Epithelial cell of proximal tubule (primary cell): ENCODE measurements at places on chromosomes 1 and 21. TPM values are rescaled to one million over a fixed set of nuclear protein-coding genes. Genes with fewer than 3 reads are reported as not detected.

GRCh38 chr1:198798923-198799386 lies 160.1 kb downstream of the PTPRC start:
- no peak for DNase-seq

C1orf94 gene
- total RNA-seq, result not detected in 2 replicates

DNA sequence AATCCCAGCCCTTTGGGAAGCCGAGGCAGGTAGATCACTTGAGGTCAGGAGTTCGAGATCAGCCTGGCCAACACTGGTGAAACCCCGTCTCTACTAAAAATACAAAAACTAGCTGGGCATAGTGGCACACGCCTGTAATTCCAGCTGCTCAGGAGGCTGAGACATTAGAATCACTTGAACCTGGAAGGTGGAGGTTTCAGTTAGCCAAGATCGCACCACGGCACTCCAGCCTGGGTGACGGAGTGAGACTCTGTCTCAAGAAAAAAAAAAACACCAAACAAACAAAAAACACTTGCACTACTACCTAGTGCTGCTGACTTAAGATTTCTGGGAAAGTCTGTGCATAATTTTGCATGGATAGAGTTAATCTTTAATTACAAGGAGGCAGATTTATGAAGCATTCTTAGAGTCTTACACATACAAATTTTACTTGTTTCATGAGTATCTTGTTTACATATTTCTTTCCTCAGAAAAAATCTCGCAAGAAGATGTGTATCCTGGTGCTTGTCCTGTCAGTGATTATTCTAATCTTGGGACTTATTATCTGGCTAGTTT lies 8.7 kb upstream of the PPP1R8 start:
- DNase-seq, result peak; percentile 69

DNA sequence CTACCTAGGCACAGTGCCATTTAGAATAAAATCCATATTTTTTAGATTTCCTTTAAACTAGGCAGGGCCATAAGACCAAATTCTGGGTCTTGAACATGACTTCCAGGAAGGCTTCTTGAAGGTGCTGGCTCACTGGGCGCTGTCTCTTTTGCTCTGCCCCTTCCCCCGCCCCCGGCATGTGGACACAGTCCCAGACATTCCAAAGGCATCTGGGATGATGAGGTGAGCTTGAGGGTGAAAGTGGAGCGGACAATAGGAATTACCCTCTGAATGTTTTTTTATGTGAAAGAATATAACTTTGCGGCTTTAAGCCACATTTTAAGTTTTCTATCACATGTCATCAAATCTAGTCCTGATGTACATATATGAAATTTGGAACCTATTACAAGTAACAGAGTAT lies 29.4 kb downstream of the RWDD3 start:
- DNase-seq, result no peak

- no peak for DNase-seq
These were observed 163.6 kb upstream of the HP1BP3 start for GRCh38 chr1:20950679-20951078.

HES2 gene
- 3.0 and 6.2 TPM in 2 replicates for total RNA-seq

- DNase-seq, result peak; percentile 89
These were observed 38.8 kb downstream of the TBX15 start for GRCh38 chr1:118949315-118949714.

GRCh38 chr1:232292239-232292638 lies 337.7 kb downstream of the SIPA1L2 start:
- no peak for DNase-seq

DNA sequence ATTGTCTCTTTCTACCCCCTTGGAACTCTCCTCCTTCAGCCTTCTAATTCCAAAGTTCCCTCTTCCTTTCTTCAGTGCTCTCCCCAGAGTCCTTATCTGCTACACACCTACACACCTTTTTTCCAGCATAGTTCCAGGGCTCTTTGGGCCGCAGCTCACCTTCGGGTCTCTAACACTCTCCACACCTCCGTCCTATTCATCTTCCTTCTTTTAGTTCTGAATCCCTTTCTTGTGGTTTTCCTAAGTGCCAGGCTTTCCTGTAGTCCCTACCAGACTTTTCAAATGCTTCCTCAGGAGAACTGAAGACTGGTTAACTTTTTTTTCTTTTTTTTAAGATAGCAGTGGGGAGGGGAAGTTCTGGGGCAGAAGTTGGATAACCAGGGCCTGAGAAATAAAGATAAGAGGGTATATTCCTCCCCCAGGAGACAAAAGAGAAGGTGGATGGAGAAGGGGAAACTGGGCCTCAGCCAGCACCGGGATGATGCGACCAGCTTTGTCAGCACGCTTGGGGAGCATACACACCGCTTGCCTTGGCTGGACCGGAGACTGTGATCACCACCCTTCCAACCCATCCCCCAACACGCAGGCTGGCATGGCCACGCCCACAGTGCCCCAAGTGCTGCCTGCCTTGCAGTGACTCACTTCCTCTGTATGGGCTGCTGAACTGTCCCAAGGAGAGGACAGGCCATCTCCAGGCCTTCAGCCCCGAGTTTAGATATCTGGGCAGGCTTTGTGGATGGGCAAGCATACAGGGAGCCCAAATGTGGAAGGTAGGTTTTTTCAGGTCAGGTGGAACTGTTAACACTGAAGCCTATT lies 2.5 kb upstream of the CERS2 start:
- DNase-seq, result no peak

DNA sequence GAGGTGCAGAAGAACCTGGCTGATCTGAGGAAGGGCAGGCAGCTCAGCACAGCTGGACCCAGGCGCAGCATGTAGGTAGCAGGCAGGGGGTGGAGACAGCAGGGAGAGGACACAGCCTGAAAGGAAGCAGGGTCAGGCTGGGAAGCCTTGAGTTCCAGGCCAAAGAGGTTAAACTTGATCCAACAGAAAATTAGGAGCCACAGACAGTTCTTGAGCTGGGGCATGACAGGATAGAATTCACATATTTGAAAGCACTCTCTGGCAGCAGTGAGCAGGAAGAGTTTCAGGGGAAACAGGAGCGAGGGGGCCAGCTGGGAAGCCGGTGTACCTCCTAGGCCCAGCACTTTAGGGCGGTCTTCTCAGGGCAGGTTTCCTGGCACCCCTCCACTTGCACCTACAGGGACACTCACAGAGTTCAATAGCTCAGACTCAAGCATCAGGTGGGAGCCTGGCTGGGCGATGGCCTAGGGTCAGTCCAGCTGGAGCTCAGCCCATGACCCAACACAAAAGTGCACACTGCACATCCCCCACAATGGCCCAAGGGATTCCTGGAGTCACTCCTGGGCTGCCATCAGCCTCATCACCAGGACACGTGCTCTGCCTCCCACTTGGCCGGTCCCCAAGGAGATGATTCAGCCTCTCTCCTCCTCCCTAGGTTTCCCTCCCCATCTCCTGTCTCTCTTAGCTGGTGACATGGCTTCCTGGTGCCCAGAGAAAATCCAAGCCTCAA lies 22.7 kb downstream of the MATN1 start:
- DNase-seq, result no peak

DNA sequence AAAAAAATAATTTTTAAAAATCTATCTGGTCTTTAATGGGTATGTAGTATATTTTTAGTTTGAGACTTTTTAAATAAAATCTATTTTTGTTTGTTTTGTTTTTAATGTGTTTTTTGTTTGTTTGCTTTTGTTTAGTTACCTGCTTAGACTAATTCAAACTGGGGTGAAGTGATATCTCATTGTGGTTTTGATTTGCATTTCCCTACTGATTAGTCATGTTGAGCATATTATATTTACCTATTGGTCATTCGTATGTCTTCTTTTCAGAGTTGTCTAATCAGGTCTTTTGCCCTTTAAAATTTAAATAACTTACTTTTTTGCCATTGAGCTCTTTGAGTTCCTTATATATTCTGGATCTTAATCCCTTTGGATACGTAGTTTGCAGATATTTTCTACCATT lies 20.3 kb downstream of the CD1B start:
- no peak for DNase-seq
